Panc1 (cell line): ENCODE measurements at places on chromosomes 4 and X. TPM values are rescaled to one million over a fixed set of nuclear protein-coding genes. Genes with fewer than 3 reads are reported as not detected.

- no peak for DNase-seq
- H3K27ac ChIP-seq: no peak overlapping the region
- H3K27me3 ChIP-seq: no peaks in the 10 kb centered on the region; the same call in 1 of the 2 replicates
- H3K4me3 ChIP-seq: no peak overlapping the region
- H3K4me1 ChIP-seq: no peaks in the 10 kb centered on the region
These were observed 3.9 kb upstream of the MFAP3L start for GRCh38 chr4:170030121-170030520.

- no peak overlapping the region for H3K27ac ChIP-seq
- H3K36me3 ChIP-seq: no peaks in the 10 kb centered on the region
- H3K4me1 ChIP-seq: no peaks in the 10 kb centered on the region
- H3K4me3 ChIP-seq: no peak overlapping the region
- no peaks in the 10 kb centered on the region for H3K27me3 ChIP-seq
These were observed 29.1 kb downstream of the RIPPLY1 start for GRCh38 chrX:106874075-106874474.

DNA sequence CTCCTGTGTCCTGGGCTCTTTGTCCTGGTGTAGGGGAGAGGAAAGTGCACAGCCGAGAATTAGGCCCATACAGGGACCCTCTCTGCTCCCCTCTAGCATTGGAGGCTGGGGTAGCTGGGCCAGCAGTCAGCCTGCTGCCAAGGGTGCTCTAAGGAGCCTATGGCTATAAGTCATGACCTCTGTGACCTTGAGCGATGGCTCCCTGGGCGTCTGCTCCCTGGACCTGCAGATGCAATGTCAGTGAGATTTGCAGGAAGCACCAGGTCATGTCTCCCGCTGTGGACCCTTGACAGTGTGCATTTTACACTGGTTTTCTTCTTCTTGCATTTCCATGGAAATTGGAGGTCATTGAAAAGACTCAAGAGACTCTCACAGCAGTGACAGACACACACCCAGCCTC is 234.1 kb upstream of the PSAPL1 start:
- no peaks in the 10 kb centered on the region for H3K27me3 ChIP-seq
- no peaks in the 10 kb centered on the region for H3K4me1 ChIP-seq
- H3K27ac ChIP-seq: no peak overlapping the region
- DNase-seq: no peak

- H3K27me3 ChIP-seq: no peaks in the 10 kb centered on the region
- no peak overlapping the region for H3K27ac ChIP-seq
- DNase-seq: no peak
- H3K4me1 ChIP-seq: no peaks in the 10 kb centered on the region
These were observed 78.8 kb upstream of the GPR174 start for GRCh38 chrX:79065696-79066095.

DNA sequence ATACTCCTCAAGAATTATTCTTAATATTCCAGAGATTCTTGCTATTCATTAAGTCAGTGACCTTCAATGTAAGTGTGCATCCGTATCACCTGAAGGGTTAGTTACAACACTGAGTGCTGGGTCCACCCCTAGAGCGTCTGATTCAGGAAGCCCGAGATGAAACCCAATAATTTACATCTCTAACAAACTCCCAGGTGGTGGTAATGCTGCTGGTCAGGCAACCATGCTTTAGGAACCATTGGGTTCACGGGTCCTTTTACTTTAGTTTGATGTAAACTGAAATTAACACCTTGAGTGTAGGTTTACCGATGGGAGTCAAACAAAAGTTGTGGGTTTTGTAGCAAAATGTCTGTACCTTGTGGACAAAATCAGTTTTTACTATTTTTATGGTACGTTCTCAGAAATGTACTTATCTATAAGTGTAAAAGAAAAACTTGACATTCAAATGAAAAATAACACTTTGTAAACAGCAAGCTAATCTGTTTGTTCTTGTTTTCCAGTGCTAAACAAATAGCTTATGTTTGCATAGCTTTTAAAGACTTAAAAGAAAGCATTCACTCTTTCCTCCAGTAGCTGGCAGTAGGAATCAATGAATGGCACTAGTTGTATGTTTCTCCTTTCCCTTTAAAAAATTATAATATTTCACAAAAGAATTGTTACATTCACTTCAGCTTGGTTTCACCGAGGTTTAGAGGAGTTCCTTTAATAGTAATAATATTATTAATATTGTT is 32.7 kb downstream of the ACE2 start:
- H3K27me3 ChIP-seq: no peaks in the 10 kb centered on the region
- DNase-seq: no peak
- H3K4me1 ChIP-seq: no peaks in the 10 kb centered on the region
- no peak overlapping the region for H3K4me3 ChIP-seq
- no peak overlapping the region for H3K27ac ChIP-seq

DNA sequence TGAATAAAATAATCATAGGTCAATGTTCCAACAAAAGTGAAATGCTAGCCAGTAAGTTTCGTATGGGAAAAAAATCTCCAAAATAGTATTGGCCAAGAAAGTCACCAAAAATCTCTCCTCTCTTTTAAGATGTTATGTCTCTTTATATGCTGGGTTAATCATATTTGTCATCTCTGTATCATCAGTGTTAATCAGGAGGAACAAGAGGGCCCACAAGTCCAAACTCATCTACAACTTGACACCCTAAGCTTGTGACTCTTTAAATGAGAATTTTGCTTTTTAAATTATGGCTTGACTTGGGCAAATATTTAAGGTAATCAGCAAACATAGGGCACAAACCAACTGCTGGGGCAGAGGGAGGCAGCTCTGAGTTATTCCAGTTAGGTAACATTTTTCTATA is 75.5 kb downstream of the AMMECR1 start:
- DNase-seq: no peak
- no peak overlapping the region for H3K27ac ChIP-seq
- no peak overlapping the region for H3K4me3 ChIP-seq
- H3K4me1 ChIP-seq: peaks cover 6% of the 10 kb centered on the region
- no peaks in the 10 kb centered on the region for H3K27me3 ChIP-seq
- no peaks in the 10 kb centered on the region for H3K36me3 ChIP-seq

DNA sequence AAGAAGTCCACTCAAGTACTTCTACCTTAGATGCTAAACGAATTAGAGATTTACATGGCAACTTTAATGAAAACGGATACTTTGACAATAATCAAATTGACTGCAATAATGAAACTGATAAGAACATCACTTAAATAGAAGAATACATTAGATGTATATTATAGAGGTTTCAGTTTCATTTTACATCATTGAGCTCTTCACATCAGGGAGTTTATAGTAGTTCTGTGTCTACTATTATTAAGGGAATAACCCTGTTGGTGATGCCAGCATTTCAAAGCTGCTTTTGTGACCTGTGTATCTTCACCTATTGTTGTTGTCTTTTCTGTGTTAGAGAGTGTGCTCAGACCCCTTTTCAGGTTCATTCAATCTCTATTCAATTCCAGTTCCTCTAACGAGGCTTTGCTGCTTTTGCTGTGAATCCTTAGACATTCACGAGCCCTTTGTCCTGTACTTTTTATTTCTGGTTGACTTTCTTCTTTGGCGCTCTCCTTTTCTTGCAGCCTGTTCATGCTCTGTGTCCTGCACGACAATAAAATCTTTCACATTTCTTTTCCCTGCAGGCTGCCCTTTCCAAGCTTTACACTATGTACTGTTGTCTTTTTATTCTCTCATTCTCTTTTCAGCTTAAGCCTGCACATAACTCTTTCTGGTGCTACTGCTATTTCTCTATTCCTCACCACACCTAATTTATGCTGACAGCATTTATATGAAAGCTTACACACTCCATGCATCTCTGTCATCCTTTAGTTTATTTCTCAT is 232.1 kb downstream of the CPE start:
- DNase-seq: no peak
- no peaks in the 10 kb centered on the region for H3K36me3 ChIP-seq
- no peak overlapping the region for H3K27ac ChIP-seq
- no peaks in the 10 kb centered on the region for H3K27me3 ChIP-seq

- DNase-seq: no peak
- no peak overlapping the region for H3K27ac ChIP-seq
- no peak overlapping the region for H3K4me3 ChIP-seq
- H3K27me3 ChIP-seq: peaks cover 9% of the 10 kb centered on the region
These were observed 4.8 kb downstream of the PROM1 start for GRCh38 chr4:16079046-16079445.

- no peak overlapping the region for H3K27ac ChIP-seq
- no peak for DNase-seq
- no peaks in the 10 kb centered on the region for H3K27me3 ChIP-seq
These were observed 6.0 kb downstream of the GRSF1 start for GRCh38 chr4:70833675-70834074.

DNA sequence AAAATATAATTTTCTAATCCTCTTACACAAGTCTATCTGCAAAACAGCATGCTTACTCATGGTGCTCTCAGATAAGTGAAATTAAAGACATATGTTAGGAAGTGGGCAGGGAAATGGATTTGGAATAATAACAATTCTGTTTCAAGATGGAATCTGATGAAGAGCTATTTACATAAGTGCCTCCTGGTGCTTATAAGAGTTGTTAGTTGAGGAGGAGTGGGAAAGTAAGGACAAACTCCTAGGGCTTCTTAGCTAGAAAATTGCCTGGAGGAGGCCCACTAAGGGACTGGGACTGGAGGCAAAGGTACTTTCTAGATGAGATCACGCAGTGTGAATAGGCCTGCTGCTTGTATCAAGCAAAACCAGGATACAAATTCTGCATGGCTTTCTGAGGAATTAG is 939.8 kb downstream of the GLUD2 start:
- H3K27me3 ChIP-seq: no peaks in the 10 kb centered on the region
- no peaks in the 10 kb centered on the region for H3K4me1 ChIP-seq
- H3K27ac ChIP-seq: no peak overlapping the region
- H3K4me3 ChIP-seq: no peak overlapping the region
- no peak for DNase-seq

CFP gene
- total RNA-seq: 0.59 TPM

PAGE2B gene
- total RNA-seq: not detected
